Pons (tissue), 1 donor: ENCODE measurements at places on chromosomes 12 and 14.

- DNase-seq, result no peak
Measured at GRCh38 chr12:2003676-2004112, 563 bp downstream of the DCP1B start.

DNA sequence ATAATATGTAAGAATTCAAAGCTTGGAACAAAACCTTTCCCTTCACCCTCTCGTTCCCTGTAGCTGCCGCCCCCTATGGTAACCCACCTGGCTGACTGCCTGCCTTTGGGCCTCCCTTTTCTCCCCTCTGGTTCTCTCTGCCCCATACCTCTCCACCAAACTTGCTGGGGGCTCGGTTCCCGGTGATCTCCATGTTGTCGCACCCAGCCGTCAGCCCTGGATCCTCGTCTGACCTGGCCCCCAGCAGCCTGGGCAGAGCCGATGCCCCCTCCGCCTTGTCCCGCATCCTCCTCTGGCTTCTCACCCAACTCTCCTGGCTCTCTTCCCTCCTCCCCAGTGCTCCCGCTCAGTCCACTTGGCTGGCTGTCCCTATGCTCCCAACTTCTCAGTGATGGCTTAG is 4.5 kb downstream of the CYP46A1 start:
- DNase-seq, result no peak

GRCh38 chr12:26821212-26821701 is 11.7 kb downstream of the ITPR2 start:
- peak; percentile 69 for DNase-seq

DNA sequence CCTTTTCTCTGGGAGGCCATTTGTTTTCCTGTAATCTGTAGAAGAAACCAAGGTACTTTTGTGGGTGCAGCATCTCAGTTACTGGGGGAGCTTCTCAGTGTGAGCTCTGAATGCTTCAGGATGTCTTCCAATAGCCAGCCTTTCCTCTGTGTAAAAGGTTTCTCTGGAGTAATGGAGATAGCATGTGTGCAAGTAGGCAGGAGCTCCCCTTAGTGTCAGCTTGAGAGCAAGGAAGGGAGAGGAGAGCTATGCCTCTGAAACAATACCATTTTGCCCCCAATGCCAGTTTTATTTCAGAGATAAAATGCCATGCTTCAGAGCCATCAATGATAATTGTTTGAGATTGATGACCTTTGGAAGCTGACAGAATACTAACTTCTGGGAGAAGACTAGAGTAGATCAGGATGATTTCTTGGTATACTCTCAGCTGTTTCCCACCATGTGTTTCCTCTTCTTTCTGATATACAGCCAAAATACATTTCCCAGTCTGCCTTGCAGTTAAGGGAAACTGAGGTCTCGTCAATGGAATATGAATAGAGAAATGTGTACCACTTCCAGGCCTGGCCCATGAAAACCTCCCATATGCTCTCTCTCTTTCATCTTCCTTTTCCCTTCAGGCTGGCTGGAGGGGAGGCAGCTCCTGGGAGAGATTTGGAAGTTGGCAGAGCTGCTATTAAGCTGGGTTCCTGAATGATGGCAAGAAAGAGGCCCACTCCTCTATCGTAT is 125.7 kb downstream of the CRADD start:
- peak; percentile 64 for DNase-seq

GRCh38 chr12:52082026-52082668 is 2.6 kb downstream of the SMIM41 start:
- DNase-seq, result no peak

DNA sequence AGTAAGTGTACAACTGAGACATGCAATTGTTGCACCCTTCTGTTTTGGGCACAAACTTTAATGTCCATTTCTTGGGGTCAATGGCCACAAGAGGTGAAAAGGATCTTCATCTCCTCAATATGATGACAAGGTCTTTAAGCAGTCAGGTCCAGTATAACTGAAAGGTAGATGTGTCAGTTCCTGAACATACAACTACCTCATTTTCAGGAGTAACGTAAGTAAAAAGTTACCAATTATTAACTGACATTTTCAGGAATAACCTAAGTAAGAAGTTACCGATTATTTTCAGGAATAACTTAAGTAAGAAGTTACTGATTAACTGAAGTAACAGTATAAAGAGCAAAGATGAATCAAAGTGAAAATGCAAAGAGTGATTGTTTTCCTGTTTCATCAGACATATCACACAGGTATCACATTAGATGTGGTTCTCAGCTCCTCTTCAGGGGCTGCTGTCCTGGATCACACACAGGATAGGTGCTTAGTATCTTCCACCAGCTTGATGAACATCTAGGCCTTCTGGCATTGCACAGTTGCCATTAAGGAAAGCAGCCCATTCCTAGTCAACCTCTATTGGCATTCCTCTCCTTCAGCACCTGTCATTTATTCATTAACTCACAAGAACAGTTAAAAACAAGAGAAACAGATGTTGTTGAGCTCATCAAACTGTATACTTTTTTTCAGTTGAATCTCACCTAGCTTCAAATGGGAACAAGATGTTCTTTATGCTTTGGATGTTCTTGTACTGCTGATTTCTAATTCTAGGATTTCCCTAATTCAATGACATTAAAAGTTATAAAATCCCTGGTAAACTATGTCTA is 200.0 kb downstream of the FOXG1 start:
- DNase-seq, result no peak

- no peak for DNase-seq
Measured at GRCh38 chr14:93032421-93032936, 83.2 kb downstream of the ITPK1 start.

GRCh38 chr12:68376901-68377300 is 44.7 kb upstream of the MDM1 start:
- DNase-seq, result no peak
